Sciatic nerve (tissue), 2 donors: ENCODE measurements at places on chromosomes 2 and 18. TPM values are rescaled to one million over a fixed set of nuclear protein-coding genes. Genes with fewer than 3 reads are reported as not detected.

RNF152 gene
- 13.3 TPM for total RNA-seq

PDCD1 gene
- total RNA-seq = 0.27 TPM

ALPI gene
- not detected for total RNA-seq

CROCC2 gene
- 0.18 TPM for total RNA-seq

CCDC85A gene
- 3.9 TPM for total RNA-seq

SKOR2 gene
- not detected for total RNA-seq

TMEM163 gene
- total RNA-seq = 0.45 TPM

TTC27 gene
- 19.0 TPM for total RNA-seq

CCDC148 gene
- total RNA-seq = 2.9 TPM

LRRTM4 gene
- total RNA-seq = 18.1 TPM

DNA sequence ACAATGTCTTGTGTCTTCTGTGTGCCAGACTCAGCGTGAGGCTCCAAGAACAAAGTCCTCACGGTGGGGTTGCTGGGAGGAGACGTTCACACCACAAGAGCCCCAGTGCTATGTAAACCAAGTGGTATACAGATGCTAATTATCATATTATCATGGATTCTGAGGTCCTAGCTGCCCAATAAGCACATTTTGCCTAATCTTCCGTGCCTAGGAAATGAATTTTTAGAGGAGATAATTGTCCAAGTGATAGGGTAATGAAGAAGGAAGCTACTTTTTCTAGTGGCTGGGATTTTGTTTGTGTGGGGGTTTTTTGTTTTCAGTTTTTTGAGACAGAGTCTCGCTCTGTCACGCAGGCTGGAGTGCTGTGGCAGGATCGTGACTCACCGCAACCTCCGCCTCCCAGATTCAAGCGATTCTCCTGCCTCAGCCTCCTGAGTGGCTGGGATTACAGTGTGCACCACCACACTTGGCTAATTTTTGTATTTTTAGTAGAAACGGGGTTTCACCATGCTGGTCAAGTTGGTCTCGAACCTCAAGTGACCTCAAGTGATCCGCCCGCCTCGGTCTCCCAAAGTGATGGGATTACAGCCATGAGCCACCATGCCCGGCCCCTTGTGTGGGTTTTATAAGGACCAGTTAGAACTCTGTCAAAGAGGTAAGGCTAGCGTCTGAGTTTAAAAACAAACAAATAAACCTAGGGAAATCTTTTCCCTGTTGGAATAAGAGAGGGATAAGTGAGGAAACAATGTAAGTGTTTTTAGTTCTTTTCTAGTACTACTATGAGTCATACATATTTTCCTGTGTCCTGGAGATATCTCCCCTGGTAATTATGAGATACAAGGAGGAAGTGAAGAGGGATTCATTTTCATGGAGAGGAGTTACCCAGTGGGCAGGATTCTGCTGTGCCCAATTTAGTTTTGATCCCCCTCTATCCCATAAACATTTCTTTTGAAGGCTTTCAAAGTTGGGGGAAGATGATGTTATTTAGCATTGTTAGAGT lies 9.5 kb upstream of the SMAD7 start:
- no peak for DNase-seq

DNA sequence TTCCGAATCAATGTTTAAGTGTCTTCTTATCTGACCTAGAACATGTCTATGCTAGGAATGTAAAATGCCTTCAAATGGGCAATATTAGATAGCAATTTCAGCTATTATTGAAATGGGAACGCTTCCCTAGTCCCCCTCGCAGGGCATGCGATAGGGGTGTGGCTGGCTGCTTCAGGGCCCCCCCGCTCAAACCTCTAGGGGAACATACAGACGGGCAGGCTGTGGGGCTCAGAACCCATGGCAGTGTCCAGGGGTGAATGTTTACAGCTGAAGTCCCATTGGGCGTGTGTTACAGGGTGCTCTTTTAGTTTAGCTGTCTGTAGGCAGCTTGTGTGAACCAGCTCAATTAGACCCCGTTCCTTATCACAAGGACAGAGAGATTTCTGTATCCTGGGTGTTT lies 315.9 kb downstream of the DSEL start:
- no peak for DNase-seq

DNA sequence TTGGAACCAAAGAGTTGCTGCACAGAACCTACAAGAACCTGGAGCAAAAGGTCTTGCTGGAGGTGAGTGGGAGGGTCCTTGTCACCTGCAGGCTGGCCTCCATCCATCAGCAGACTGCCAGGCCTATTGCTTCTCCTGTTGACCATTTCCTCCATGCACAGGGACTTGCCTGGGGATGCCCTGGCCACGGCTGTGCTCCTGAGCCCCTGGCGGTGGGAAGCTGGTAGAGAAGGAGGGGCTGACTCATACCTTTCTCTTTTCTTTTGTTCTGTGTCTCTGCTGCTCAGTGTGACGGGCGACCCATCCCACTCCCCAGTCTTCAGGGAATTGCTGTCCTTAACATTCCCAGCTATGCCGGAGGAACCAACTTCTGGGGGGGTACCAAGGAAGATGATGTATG lies 102.6 kb downstream of the DGKD start:
- no peak for DNase-seq

DNA sequence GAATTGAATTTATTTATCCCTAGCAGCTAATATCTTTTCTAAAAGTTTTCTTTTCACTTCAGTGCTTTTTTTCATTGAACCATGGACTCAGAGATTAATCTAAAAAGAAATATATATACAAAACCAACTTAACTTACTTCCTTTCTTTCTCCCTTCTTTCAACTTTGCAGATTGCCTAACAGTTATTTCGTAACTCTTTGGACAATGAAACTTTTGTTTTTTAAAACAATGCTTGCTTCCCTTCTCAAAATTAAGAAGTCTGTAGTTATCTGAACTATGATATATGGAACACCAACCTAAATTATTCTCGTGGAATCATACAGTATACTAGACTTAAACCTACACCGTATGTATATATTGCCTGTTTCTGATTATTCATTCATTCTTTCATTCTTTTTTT lies 62.9 kb downstream of the MIB1 start:
- DNase-seq = no peak

- no peak for DNase-seq
Observed at GRCh38 chr18:6866552-6867085, 137.1 kb downstream of the ARHGAP28 start.

- no peak for DNase-seq
Observed at GRCh38 chr2:159804941-159805340, 6.9 kb upstream of the CD302 start.

DNA sequence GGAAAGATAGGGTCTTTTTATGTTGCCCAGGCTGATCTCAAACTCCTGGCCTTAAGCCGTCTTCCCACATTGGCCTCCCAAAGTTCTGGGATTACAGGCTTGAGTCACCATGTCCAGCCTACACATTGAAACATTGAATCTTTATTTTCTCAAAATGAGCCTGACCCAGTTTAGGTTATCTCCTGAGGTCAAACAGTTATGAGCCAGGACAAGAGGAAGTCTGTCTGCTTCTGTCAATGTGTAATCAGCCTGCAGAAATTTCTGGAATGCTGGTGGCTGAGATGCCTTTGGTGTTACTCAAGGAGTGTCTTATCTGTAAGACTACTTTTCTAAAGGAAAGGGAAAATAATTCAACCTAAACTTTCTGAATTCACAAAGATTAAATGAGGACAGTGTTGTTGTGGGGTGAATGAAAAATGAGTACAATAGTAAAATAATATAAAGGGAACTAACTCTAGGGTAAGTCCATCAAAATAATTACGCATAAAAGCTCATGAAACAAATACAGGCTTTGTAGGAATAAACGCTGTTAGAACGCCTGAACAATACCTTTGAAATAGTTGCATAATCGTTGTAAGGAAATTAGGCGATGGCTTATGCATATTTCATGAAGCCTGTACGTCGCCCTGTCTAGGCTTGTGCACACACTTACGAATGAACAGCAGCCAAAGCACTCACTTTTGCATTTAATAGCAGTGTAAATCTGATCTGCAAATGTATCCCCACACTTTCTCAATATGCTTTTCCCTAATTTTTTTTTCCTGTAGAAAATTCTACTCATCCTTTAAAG lies 260.8 kb downstream of the RDH14 start:
- DNase-seq = no peak

GRCh38 chr2:127146071-127146725 lies 39.2 kb upstream of the BIN1 start:
- no peak for DNase-seq

GRCh38 chr2:122077771-122078170 lies 322.3 kb downstream of the TSN start:
- no peak for DNase-seq

DNA sequence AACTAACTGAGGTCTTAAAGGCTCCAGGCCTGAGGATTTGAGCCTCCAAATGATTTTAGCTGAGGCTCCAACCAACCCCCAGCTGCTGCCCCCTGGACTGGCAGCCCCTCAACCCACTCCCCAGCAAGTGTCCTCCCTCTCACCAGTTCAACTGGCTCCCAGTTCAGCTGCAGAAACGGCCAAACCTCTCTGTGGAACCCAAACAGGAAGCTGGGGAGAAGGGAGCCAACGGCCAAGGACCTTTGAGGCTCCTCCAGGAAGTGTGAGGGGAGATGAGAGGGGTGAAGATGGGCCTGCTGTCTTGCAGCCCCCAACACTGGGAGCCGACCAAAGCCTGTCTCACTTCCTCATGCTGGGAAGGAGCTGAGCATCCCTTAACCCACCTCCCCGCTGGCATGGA lies 24.9 kb downstream of the ZFP36L2 start:
- DNase-seq = no peak

DNA sequence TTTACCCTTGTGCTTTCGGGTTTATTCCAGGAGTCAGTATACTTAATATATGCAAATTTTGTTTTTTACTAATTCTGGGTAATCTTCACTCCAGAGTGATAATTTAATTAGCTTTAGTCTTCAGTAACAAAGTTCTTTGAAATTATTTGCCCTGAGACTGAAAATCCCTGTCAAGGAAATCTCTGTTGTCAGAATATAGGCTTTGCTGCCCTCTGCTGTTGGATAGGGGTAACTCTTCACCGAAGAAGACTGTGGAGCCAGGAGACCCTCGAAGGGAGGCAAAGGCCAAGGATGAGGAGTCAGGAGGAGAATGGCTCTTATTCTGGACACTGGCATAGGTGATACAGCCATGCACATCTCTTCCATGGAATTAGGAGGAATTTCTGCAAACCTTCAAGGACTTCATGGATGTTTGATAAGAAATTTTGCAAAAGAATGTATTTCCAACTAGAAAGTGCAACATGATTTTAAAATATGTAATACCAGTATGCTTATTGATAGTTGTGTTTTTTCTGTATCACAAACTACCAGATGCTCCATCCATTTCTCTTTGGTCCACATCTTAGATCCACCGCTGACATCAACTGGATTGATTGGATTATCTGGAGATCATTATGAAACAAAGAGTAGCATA lies 182.3 kb downstream of the RDH14 start:
- DNase-seq = no peak

- DNase-seq = no peak
Observed at GRCh38 chr2:203936535-203936934, at the start of gene ICOS. ICOS (plus strand) TSS chr2:203936763; CDS start chr2:203936815, 52 bp downstream.

- DNase-seq = no peak
Observed at GRCh38 chr2:136164280-136164776, 46.4 kb upstream of the CXCR4 start.

GRCh38 chr2:32633040-32633439 lies 5.2 kb downstream of the TTC27 start:
- DNase-seq = no peak

- no peak for DNase-seq
Observed at GRCh38 chr18:332007-332406, 64.2 kb upstream of the THOC1 start.

DNA sequence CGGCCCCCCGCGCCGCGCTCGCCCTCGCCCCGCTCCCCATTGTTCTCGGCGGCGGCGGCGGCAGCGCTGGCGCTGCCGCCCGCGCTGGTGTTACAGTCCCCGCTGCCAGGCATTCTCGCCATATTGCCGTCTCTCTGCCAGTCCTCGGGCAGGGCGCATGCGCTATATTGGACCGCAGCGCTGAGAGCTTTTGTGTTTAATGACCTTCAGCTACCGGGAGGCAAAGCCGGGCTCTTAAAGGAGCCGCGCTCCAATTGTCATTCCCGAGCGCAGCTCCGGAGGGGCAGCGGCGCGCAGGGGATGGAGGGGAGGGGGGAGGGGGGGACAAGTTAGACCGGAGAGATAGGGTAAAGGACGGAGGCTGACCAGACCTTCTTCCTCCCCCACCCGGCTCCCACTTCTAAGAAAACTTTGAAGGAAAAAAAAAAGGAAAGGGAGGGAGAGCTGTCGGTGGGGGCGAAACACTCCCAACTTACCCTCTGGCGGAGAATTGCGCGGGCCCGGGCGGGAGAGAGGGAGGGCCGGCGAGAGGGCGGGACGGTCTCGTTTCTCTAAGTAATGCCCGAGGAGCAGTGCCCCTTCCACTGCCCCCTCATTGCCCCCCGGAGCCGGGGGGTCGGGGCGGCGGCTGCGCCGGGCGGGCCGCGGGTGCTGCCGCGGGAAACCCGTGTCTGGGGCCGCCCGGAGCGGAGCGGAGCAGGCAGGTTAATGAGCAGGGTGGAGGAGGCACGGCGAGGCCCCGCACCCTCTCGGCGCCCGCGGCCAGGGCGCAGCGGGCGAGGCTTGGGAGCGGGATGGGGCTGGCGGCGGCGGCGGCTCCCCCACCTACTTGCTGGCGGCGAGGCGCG lies at the start of gene KCTD1:
TSS of gene KCTD1 (minus strand) at position 139 of the 848 bp plus-strand sequence. CDS start at position 122, 17 bp downstream.
- peak; percentile 85 for DNase-seq

- DNase-seq = no peak
Observed at GRCh38 chr2:69779258-69780001, 37.5 kb downstream of the ANXA4 start.

- DNase-seq = no peak
Observed at GRCh38 chr18:77651441-77651840, 401.8 kb downstream of the GALR1 start.

- DNase-seq = no peak
Observed at GRCh38 chr2:194815475-194815874, 841.6 kb upstream of the SLC39A10 start.
